GM04503 (cell line): ENCODE measurements at places on chromosomes 12 and 14.

DNA sequence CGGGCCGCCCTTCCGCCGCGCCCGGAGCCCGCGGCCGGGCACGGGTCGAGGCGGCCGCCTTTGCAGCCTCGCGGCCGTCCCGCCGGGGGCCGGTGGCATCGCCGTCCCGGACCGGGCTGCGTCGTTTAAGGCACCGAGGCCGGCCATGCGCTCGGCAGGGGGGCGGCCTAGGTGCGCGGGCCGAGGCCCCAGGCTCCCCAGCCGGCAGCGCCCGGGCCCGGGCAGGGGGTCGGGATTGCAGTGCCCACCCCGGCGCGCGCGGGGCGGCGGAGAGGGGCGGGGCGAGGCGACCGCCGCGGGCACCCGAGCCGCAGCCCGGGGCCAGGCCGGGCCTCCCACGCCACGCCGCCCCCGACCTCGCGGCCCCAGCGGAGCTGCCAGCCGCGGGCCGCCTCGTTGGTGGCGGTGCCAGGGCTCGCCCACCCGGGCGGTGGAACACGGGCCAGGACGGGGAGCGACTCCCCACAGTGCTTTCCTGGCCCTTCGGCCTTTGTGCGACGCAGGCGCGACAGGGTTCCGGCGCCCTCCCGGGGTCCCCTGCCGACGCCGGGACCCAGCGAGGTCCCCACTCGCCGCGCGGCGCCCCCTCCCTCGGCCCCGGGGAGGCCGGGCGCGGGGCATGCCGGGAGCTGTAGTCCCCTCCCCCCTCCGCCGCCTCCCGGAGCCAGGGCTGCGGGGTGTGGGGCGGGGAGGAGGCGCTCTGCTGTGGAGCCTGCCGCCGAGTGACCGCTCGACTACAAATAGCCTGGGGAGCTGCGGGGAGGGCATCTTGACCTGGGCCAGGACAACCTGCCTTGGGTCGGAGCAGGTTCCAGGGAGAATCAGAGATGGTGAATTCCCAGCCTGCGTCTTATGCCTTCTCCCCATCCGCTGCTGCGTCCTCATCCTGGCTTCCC, 769 bp downstream of the FKBP4 start:
- no peak for DNase-seq

GRCh38 chr14:67426161-67426560, 14.2 kb upstream of the PLEK2 start:
- DNase-seq: no peak

DNA sequence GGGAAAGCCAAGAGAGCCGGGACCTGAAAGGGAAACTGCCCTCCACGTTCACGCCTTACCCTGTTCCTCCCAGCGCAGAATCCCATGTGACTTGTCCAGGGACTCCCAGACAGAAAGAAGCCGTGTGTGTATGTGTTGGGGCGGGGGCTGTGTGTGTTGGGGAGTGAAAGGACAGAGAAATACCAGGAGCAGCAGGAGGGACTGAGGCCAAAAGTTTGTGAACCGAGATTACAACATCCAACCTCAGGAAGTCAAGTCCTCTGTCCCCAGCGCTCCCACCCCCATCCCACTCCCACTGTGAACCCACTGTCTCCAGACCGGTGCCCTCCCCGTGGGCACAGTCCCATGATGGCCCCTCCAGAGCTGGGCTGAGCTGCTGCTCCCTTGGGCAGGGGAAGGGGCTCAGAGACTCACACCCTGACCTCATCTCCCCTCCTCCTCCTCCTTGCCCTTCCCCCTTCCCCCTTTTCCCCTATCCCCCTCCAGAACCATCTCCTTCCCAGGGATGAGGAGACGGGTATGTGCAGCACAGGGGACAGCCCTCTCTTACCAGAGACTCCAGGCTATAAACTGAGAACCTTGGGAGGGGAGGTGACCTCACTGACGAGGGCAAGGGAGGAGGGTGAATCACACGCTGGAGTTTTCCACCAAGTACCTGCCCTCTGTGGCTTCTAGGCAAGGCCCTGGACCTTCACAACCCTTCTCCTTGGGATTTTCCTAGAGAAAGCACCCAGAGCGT, at the start of gene SLC6A12:
SLC6A12 (minus strand) TSS at position 155 of the 739 bp plus-strand sequence. CDS start 4,171 bp downstream, outside the sequence.
- DNase-seq: no peak

GRCh38 chr12:48037267-48037915, 33.1 kb upstream of the COL2A1 start:
- no peak for DNase-seq
